ENCODE measurements at places on chromosomes 7 and 10. TPM values are rescaled to one million over a fixed set of nuclear protein-coding genes. Genes with fewer than 3 reads are reported as not detected.

GRCh38 chr7:157019718-157020451, 9.4 kb upstream of the MNX1 start:
- no peak for DNase-seq

DNA sequence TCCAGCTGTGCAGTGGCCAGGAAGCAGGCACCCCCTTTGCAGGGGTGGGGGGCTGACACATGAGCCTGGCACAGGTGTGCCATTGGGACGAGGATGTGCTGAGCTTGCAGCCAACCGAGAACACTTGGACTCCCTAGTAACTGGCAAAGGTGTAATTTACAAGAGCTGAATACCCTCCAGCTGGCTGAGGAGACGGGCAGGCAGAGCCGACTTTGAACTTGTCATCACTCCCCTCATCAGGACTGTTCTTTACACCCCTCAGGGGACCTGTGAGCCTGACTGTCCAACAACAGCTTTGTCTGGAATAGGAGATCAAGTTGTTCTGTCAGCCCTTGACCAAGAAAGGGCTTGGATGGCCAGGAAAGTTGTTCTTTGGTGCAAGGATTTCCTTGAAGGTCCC, 61.2 kb downstream of the CDH23 start:
- DNase-seq, result no peak

DNA sequence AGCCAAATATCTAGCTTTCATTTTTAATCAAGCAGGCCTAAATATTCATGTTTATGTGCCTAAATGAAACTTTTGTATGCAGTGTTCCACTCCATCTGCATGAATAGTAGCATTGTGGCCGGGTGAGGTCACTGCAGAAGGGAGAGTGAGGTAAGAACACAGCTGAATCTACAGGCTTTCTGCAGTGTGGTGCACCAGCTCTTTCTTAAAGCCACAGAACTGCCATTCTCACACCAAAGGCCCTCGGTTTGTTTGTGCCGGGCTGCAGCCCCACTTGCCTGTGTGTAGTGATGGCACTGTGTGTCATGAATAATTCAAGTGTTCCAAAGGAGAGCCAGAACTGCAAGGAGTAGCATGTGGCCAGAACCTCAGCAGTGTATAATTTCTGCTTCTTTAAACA, 204.1 kb downstream of the TRIL start:
- DNase-seq, result no peak

DNA sequence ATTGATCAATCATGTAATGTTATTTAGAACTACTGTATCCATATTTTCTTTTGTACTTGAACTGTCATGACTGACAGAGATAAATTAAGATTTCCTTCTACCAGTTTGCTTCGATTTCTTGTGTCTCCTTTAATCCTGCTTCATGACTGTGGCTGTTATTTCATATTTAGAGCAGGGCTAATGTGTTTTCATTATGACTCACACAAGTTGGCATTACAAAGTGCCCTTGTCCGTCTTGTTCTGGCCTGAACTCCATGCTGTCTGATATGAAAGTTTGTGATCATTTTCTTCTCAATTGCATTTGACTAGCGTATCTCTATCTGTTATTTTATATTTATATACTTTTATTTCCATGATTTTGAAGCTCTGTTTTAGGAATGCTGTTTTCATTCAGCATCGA, 344.1 kb upstream of the PRKCQ start:
- DNase-seq, result no peak

DNA sequence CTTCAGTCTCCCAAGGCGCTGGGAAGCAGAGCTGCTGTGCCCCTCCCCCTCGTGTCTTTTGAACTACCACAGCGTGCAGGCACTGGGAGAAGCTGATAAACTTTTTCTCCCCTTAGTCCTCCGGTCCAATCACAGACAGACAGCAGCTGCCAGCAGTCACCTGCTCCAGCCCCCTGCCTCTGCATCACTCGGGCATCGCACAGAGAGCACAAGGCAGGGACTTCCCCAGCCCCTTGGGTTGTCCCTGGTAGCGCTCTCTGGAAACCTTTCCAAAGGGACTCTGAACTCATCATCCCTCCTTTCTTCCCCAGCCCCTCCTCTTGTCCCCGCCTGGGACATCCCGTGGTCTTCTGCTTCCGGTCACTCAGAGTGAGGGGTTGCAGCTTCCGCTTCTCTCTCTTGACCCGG, 1.4 kb upstream of the NEUROG3 start:
- no peak for DNase-seq

GRCh38 chr7:50212016-50212325, 92.5 kb upstream of the IKZF1 start:
- no peak for DNase-seq

DNA sequence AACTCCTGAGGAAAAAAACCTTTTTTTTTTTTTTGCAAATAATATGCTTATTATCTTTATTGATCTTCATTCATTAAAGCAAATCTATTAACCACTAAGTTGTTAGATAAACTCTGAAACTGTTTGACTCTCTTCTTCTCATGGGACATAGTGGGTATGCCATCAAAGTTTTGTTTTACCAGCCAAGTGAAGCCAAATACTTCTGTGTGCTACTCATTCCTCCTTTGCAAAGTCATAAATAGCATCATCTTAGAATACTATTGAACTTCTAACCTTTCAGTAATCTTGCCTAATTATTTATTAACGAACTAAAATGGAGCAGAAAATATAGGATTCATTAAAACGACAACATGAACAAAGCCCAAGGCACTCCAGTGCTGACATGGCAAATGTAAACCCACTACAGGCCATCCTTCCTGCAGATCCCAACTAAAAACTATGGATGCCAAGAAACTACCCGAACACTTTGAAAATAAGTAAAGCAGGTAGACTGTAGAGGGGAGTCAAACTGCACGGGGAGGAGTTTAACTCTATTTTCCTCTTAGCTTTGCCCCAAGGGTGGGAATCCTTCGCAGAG, 61.2 kb upstream of the ODAD2 start:
- DNase-seq, result no peak

- no peak for DNase-seq
Observed at GRCh38 chr7:28990200-28990960, 32.2 kb upstream of the TRIL start.

PRKCQ gene
- 60.9 TPM for total RNA-seq

Data from activated CD8-positive, alpha-beta T cell treated with anti-CD3 and anti-CD28 coated beads, Interleukin-2, amount 10 ng/mL, durations not matched to agents 7 days and 5 days (primary cell).